Progenitor cell of endocrine pancreas (in vitro differentiated cells): ENCODE measurements at places on chromosomes 2 and 18. TPM values are rescaled to one million over a fixed set of nuclear protein-coding genes. Genes with fewer than 3 reads are reported as not detected.

GFPT1 gene
- 50.9 and 51.9 TPM in 2 replicates for total RNA-seq

MYO7B gene
- 0.64 TPM in 1 of 2 replicates, not detected in the other for total RNA-seq

GRB14 gene
- total RNA-seq = 45.1 and 46.3 TPM in 2 replicates

VAMP5 gene
- total RNA-seq = 4.2 TPM in 2 replicates

SMC6 gene
- 26.0 and 26.8 TPM in 2 replicates for total RNA-seq

DNA sequence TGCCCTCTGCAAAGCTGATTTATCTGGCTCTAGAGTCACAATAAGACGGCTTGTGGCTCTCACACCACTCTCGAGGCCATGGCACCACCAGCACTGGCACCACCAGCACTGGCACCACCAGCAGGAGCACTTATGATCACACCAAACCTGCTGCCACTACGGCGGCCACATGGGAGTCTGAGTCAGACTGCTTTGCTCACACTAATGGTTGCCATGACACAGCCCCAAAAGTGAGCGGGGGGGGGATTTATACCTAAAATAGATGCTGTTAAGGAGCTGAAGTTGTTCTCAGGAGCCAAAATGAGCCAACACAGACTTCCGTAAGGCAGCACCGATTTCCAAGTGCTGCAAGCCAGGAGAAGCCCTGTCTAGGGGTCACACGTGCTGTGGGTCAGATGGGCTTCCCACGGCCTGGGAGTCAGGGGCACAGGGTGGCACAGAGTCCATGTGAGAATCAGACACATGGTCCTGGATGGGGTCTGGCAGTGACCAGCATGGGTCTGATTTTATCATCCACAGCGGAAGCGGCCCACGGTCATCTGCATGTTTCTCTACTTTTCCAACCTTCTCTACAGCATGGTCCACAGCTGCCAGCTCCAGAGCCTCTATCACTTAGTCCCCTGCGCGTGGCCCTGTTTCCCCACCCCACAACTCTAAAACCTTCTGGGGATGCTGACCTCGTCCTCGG is 16.7 kb downstream of the DNMT3A start:
- H3K27me3 ChIP-seq = no peaks in the 10 kb centered on the region
- peaks cover 15% of the 10 kb centered on the region for H3K4me1 ChIP-seq
- H3K4me3 ChIP-seq = no peak overlapping the region
- peaks cover 23% of the 10 kb centered on the region for H3K36me3 ChIP-seq
- no peak overlapping the region for H3K27ac ChIP-seq

DNA sequence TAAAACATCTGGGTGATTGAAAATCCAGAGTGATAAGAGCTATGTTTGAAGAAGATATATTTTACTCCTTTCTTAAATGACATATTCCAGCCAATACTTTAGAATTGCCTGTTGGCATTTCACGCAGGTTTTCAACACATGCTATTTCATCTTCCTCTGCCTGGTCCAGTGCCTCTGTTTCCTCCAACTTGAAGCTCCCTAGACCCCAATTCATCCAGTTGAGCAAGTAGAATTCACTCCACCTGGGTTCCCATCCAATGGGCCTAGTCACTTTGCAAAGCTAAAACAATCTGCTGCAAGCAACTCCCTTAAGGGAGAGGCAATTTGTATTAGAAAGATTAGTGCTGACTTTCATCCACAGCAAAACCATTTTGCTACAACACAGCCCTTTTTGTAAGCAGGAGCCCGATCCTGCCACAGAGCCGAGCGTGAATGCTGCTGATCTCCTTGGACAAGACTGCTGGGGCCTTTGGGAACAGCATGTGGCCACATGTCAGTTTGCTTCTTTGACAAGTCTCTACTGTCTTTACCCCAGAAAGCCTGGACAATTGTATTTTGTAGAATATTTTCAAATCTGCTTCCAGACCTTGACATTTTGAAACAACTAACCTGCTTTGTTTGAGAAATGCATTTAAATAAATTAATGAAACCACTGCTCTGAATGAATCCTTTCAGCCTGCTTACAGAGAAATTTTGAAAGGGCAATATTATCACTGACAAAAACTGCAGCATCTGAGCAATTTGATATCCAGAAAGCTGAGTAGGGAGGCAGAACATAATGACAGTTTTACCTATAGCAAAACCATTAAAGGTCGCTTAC is 259.1 kb downstream of the TDRD15 start:
- no peaks in the 10 kb centered on the region for H3K27me3 ChIP-seq
- H3K4me3 ChIP-seq = no peak overlapping the region
- H3K27ac ChIP-seq = no peak overlapping the region
- H3K36me3 ChIP-seq = no peaks in the 10 kb centered on the region
- DNase-seq = no peak
- H3K4me1 ChIP-seq = no peaks in the 10 kb centered on the region

GRCh38 chr2:68775272-68775842 is 40.7 kb downstream of the ARHGAP25 start:
- peaks cover 10% of the 10 kb centered on the region for H3K27me3 ChIP-seq
- DNase-seq = no peak
- H3K4me3 ChIP-seq = no peak overlapping the region
- peaks cover 6% of the 10 kb centered on the region for H3K4me1 ChIP-seq

- no peak overlapping the region for H3K4me3 ChIP-seq
- H3K4me1 ChIP-seq = peaks cover 3% of the 10 kb centered on the region
- no peak overlapping the region for H3K27ac ChIP-seq
- no peak for DNase-seq
These were observed 63.1 kb upstream of the NFATC1 start for GRCh38 chr18:79332646-79333045.

- H3K27ac ChIP-seq = no peak overlapping the region
- H3K36me3 ChIP-seq = peaks cover 3% of the 10 kb centered on the region
- DNase-seq = no peak
- H3K27me3 ChIP-seq = no peaks in the 10 kb centered on the region
- H3K4me1 ChIP-seq = peaks cover 8% of the 10 kb centered on the region
- H3K4me3 ChIP-seq = no peak overlapping the region
These were observed 321.0 kb upstream of the NRP2 start for GRCh38 chr2:205361272-205361671.

- peaks cover 23% of the 10 kb centered on the region for H3K36me3 ChIP-seq
- H3K27me3 ChIP-seq = no peaks in the 10 kb centered on the region
- DNase-seq = no peak
- H3K27ac ChIP-seq = no peak overlapping the region
- H3K4me1 ChIP-seq = peaks cover 3% of the 10 kb centered on the region
These were observed 16.6 kb downstream of the SEC11C start for GRCh38 chr18:59156316-59156715.

DNA sequence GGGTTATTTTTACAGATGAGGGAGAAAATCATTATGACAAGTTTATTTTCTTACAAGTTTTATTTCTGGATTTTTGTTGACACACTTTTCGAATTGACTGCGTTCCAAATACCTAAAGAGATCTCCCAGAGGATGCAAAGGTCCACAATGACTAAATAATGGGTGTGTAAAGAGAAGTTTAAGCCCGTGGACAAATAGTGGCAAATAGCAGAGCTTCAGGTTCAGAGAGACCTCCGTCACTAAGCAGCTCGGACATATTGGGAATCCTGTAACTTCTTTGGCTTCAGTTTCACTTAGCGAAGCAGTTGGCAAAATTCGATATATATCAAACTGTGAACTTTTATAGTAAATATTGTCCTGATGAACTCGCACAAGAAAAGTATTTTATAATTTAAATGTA is 270.5 kb upstream of the KCNJ3 start:
- H3K27me3 ChIP-seq = no peaks in the 10 kb centered on the region
- DNase-seq = no peak
- no peaks in the 10 kb centered on the region for H3K4me1 ChIP-seq

DNA sequence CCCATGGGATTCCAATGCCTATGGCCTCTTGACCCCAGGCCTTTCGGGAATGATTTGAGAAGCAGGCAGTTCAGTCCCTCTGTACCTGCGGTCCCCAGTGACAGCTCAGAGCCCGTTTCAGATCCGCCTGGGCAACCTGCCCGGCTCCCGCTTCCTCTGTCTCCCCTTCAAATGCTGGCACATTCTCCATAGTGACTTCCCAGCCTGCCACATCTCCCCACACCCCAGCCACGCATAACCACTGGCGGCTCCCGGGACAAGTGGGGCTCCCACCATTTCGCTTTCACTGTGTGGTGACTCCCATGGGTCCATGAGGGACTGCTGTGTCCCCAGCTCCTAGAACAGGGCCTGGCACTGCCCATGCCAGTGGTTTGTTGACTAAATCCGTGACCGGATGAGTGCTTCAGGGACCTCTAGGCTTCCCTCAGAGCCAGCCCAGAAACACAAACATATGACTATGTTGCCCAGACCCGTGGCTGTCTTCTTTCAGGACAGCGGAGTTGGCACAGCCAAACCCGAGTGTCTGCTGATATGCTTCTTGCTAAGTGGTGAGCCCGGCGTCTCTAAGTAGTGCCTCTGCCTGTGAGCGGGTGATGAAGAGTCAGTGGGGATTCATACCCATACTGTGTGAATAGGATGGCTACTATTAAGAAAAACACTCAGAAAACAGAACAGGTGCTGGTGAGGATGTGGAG is 91.2 kb downstream of the GLI2 start:
- H3K4me3 ChIP-seq = no peak overlapping the region
- no peaks in the 10 kb centered on the region for H3K36me3 ChIP-seq
- peaks cover 1% of the 10 kb centered on the region for H3K4me1 ChIP-seq
- H3K27me3 ChIP-seq = peaks cover 62% of the 10 kb centered on the region

DNA sequence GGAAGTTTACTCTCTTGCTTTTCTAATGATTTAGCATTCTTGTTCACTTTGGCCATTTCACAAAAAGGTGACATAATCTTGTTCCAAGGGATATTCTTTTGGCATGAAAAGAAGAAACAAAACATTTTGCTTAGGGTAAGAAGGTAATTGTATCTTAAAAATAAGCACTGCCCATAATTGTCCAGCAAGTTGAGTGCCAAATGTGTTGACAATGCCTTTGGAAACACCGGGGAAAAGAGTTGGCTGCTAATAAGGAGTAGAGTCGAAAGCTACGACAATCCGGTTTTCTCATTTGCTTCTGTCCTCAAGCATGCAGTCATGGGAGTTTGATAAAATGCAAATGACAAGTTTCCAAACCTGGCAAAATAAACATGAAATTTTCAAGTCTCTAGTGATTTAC is 27.3 kb downstream of the ITGAV start:
- no peak for DNase-seq
- H3K27ac ChIP-seq = no peak overlapping the region
- H3K4me1 ChIP-seq = peaks cover 3% of the 10 kb centered on the region
- H3K27me3 ChIP-seq = no peaks in the 10 kb centered on the region
- H3K36me3 ChIP-seq = peaks cover 4% of the 10 kb centered on the region

GRCh38 chr18:62368100-62368499 is 43.0 kb downstream of the TNFRSF11A start:
- no peak overlapping the region for H3K27ac ChIP-seq
- H3K27me3 ChIP-seq = peaks cover 3% of the 10 kb centered on the region
- no peak for DNase-seq
- no peaks in the 10 kb centered on the region for H3K4me1 ChIP-seq

DNA sequence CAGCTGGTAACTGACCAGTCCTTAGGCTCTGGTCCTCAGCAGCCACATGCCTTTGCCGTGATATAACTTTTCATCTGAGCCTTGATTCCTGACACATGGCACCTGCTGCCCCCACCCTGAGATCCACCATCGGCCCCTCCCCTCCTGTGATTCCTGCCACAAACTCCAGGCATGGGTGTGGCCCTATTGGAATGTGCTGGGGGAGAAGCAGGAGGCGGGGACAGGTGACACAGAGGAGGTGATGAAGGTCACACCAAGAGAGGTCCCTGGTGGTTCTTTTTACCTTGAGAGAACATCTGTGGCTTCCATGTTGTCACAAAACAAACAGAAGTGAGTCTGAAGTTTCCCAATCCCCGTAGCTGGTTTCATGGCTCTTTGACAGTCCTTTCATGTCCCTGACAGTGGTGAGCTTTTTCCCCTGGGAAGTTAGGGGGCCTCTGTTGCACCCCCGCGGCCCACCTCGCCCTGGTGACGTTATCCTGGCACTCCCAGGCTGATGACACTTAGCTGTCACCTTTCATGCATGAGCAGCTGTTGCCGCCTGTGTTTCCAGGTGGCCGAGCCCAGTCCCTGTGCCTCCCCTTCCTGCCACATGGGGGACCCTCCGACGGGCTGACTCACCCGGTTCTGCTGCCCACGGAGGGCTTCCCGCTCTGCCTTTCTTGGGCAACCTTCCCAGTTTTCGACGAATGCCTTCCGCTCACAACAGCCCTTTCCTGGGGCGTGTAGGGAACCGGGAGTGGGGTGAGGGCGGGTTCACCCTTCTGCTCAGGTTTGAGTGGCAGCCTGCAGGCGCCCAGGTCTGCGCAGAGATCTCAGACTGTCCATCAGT is 66.3 kb upstream of the GLI2 start:
- no peak overlapping the region for H3K27ac ChIP-seq
- peaks cover 9% of the 10 kb centered on the region for H3K36me3 ChIP-seq
- DNase-seq = peak; percentile 37
- H3K27me3 ChIP-seq = peaks cover 45% of the 10 kb centered on the region
- H3K4me3 ChIP-seq = no peak overlapping the region

GRCh38 chr2:65602603-65603235 is 170.3 kb upstream of the SPRED2 start:
- peaks cover 3% of the 10 kb centered on the region for H3K4me1 ChIP-seq
- no peaks in the 10 kb centered on the region for H3K27me3 ChIP-seq
- no peak for DNase-seq
- H3K27ac ChIP-seq = no peak overlapping the region
- no peaks in the 10 kb centered on the region for H3K36me3 ChIP-seq

DNA sequence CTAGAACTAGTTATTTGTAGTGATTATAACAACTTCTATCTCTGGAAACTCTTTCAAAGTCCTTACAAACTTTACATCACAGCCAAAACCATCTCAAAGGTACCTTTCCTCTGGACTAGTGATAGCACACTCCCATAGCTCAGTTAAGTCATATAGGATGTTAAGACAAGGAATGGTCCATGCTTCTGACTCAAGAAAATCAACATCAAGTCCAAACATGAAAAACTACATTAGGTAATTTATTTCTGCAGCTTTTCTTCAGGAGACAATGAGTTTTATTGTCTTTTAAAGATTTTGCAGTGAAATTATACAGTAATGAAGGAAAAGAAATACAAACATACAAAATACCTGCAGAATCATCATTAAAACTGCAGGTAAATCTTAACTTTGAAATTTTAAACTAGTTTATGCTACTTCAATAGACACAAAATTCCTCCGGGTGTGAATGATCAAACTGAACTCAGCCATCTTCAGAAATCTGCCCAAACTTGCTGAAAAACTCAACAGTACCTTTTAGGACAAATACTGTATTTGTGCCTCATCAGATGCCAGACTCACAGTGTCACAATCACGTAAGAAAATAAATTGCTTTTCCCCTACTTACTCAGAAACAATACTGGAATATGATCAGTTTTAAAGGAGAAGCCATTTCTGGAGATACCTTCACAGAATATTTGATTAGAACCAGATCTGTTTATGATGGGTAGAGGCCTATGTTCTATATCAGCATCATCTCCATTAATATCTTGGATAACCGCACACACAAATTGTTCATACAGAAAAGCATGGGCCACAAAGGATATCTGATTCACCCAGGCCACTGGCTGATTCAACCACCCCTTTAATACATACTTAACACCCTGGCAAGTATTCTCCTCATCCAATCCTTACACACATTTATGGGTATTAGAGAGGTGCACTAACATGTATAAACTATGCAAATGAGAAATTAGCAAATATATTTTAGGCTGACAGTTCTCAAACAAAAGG is 2.6 kb downstream of the TMEM131 start:
- no peaks in the 10 kb centered on the region for H3K27me3 ChIP-seq
- peaks cover 8% of the 10 kb centered on the region for H3K36me3 ChIP-seq
- H3K4me3 ChIP-seq = peak overlapping the region; percentile 90
- peaks cover 35% of the 10 kb centered on the region for H3K4me1 ChIP-seq
- H3K27ac ChIP-seq = peak overlapping the region; percentile 3
